Glutamatergic neuron (in vitro differentiated cells): ENCODE measurements at places on chromosomes 12 and 14.

DNA sequence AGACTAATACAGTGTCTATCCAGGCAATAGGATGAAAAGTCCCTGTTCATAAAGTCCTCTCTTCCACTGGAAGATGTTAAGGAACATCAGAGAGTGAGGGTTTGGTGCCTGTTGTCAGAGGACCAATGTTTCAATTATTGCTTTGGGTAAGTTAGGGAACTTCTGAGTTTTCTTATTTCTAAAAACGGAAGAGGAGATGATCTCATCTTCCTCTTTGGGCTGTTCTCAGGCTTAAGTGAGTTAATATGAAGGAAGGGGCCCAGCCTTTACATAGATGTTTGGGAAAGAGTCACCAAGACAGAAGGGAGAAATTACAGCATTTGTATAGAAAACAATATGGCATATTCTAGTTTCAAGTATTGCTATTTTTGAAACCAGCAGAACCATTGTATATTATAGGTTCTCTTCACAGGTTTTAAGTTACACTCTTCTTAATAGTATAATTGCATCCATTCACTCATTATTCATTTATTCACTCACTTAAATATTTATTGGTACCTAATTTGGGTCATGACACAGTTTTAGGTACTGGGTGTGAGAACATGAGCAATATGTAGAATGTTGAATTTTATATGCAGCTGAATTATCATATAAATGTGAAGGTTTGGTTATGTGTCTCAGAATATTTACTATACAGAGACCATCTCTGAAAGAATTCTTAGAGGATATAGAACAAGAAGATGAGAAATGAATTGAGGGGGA is 68.5 kb upstream of the LRIG3 start:
- no peak for DNase-seq

- no peak for DNase-seq
Measured at GRCh38 chr14:85175556-85175955, 354.4 kb upstream of the FLRT2 start.

DNA sequence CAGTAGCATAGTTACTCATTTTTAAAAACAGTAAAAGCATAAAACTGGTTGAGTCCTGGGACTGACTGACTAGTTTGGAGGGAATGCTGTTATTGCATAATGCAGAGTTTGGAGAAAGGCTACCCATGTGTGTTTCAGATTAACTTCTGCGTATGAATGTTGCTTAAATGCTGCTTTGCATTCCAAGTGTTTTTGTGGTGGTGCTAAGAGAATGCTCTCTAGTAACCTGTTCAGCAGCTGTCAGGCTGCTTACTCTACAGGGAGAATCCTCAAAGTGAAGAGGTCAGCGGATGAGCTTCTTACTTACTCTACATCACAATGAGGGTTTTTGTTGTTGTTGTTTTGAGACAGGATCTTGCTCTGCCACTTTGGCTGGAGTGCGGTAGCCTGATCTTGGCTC is 4.3 kb downstream of the DLST start:
- no peak for DNase-seq

- DNase-seq, result no peak
Measured at GRCh38 chr12:92133171-92133570, 12.5 kb downstream of the BTG1 start.

DNA sequence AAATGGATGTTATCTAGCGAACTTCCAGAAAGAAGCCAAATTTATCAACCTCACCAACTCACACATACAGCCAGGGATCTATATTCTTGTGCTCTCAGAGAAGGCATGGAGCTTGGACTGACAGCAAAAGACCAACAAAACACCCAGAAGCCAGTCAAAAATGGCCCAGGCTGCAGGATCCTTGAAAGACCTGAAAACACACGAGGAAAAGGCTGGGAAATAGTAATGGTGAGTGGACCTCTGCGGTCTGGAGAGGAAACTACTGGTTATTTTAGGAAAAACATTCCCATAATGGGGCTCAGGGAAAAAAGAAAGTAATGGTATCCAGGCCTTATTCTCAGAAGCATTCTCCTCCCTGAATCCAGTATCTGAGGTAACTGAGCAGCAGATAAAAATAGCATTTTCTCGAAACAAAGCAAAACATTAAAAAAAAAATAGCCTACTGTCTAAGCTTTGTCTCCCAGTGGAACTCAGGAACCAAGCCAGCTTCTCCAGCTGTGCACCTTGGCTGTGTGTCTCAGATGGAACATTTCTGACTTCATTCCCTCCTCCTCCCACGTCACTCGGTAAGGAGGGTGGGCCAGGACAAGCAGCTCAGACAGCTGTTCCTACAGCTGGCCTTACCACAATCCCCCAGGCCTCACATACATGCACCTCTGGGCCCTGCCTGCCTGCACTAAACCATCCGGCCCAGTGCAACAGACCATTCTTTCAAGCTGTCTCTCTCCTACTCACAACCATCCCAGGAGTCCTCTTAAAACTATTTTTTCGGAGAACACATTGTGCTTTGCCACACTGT is 249.9 kb downstream of the DAD1 start:
- no peak for DNase-seq

DNA sequence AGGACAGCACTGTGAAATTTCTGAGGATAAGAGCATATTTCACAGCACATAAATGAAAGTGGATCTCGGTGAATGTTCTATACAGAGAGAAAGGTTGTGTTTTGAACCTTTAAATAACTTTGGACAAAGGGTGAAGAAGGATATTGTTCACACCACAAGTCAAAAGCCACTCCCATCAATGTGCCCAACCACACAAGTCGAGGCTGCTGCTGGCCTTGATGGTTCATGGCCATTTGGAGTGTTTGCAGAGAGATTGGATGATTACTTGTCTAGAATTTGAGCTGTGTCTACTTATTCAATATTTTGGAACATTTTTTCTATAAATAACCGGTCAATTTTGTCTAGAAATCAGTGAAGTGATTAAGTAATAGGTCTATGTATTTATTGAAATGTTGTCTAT is 121.2 kb downstream of the HMGA2 start:
- DNase-seq, result no peak

- no peak for DNase-seq
Measured at GRCh38 chr14:99075771-99076375, 196.1 kb downstream of the BCL11B start.
